Left kidney (tissue), 8 donors: ENCODE measurements at places on chromosomes 11 and 22. TPM values are rescaled to one million over a fixed set of nuclear protein-coding genes. Genes with fewer than 3 reads are reported as not detected.
A peak's percentile ranks its signal among the peaks of the same experiment; 100 is the strongest.

TUB gene
- 27.2 TPM for polyA plus RNA-seq

- no peak for DNase-seq
Measured at GRCh38 chr11:65292890-65293289, 21.8 kb upstream of the CDC42EP2 start.

GRCh38 chr11:122625976-122626665 lies 29.4 kb upstream of the UBASH3B start:
- DNase-seq: peak; percentile 19

- no peak for DNase-seq
Measured at GRCh38 chr22:32621656-32622003, 147.0 kb downstream of the FBXO7 start.

- DNase-seq: no peak
Measured at GRCh38 chr11:32580967-32581366, 2.7 kb upstream of the EIF3M start.

GRCh38 chr11:104134745-104135144 lies 29.2 kb downstream of the PDGFD start:
- no peak for DNase-seq

- no peak for DNase-seq
Measured at GRCh38 chr11:46533396-46534100, 60.3 kb downstream of the AMBRA1 start.

DNA sequence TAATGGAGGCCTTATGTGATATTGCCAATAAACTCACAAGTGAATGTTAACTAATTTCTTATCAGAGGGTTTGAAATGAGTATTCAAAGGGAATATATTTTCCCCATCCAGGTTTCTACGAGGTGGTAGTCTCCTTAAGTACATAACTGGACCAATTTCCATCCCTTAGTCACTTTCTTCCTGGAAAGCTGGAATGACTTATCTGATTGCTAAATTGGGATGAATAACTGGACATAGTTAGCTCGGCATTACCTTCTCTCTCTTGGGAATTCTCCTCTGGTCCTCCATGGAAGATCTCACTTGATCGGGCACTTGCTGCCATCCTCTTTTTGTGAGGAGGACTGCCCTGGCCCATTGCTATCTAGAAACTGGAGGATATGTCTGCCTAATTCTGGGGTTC lies 109.1 kb downstream of the TRPC6 start:
- no peak for DNase-seq

DNA sequence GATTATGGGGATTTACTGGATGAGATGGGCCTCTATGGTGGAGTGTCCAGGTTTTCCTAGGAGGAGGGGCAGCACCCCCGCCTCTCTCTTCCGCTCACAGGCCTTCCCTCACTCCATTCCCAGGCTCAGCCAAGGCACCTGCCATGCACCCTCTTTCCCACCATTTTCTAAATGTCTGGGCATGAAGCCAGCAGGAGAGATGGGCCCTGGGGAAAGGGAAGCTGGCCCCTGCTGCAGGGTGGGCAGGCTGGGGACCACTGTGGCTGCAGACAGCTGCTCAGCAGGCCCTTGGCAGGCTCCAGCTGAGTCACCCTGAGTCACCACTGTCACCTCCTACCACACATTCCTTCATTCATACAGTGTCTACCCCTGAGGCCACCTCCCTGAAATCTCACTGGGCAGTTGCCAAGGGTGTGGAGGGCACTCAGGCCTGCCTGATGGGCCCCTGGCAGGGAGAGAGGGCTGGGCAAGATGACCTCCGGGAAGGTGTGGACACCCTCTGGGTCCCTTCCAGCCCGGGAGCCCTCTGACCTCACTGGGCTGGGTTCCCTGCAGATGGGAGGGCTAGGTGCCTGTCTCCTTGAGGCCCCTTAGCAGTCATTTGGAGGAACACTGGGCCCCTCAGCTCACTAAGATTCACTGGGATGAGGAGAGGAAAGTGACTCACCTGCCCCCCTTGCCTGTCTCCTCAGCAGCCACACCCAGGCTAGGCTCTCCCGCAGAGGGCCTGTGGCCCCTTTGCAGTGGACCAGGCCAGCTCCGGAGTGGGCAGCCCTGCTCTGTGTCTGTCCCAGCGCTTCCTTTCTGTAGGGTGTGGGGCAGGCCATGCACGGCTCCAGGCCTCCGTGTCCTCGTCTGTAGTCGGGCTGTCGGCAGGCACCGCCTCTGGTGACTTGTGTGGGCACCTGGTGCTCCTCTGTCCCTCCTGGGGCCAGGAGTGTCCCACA lies 7.8 kb downstream of the MYEOV start:
- DNase-seq: no peak

MPZL3 gene
- polyA plus RNA-seq: 6.5 TPM

DNA sequence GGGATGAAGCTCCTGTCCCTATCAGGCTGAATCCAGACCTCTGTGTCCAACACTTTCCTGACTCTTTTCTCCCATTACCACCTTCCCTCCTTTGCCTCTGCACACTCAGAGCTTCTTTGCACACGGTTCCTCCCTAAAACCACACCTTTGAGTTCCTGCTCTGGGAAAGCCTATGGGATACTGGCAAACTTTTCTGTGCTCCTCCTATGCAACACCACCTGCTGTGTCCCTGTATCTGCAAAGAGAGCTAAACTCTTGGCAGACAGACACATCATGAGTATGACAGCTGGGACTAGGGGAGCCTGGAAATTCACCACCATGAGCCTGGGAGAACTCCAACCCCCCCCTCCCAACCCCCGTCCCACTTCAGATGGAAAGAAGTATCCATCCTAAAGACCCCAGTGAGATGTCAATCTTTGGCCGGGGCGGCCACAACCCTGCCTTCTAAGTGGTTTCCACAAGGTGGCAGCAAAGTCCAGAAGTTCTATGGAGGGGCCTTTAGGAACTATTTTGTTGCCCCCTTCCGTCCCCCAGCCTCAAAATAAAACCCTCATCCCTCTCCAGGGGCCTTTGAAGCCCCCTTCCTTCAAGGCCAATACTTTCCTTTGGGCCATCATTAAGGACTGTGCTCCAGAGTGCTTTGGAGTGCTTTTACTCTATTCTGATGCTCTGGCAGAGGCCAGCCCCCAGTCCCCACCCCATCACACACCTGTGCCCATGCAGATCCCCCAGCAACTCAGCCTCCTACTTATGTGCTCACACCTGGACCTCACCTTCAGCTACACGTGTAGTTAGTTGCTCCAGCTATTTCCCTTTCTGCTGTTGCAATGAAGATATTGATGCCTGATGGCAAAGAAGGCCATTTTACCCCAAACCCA lies 19.4 kb downstream of the HTR3A start:
- DNase-seq: no peak

NXPE1 gene
- polyA plus RNA-seq: 0.10 TPM

C11orf97 gene
- 0.20 TPM for polyA plus RNA-seq

KIRREL3 gene
- polyA plus RNA-seq: 2.1 TPM

GRCh38 chr11:69253028-69253427 lies 40.9 kb upstream of the MYEOV start:
- DNase-seq: no peak

- DNase-seq: no peak
Measured at GRCh38 chr11:47523490-47524225, 29.3 kb downstream of the CELF1 start.

DNA sequence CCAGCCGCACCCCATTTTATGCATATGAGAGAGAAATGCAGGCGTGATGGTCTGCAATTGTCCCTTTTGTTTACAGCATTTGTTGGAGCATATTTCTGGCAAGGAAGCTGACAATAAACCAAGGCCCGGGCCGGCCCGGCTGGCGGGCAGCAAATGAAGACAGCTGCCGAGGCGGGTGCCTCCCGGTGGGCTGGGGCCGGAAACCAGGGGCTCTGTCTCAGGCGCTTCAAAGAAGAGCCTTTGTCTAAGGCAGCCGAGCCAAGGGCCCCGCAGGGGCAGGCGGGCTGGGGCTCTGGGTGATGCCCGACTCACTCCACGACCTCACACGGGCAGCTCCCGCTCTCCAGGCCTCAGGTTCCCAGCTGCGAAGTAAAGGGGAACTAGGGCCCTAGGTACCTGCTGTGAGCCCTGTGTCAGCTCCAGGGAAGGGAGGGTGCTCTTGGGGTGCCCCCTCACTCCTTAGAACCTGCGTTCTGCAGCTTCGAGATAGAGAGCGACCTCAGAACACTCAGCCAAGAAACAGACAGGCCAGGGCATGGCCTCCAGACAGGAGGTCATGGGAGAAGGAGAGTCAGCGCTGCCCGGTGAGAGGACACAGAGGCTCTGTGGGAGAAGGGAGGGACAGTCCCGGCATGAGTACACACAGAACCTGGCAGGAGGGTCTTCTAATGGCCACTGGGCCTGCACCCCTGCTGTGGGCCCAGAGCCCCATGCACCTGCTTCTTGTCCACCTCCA lies 2.4 kb downstream of the LINC01488 start:
- DNase-seq: no peak

- no peak for DNase-seq
Measured at GRCh38 chr22:36606114-36606513, 77.1 kb upstream of the EIF3D start.

CNGA4 gene
- 1.1 TPM for polyA plus RNA-seq

YPEL4 gene
- 5.1 TPM for polyA plus RNA-seq

GRCh38 chr11:67317888-67318555 lies 14.7 kb downstream of the SSH3 start:
- no peak for DNase-seq
